ENCODE measurements at places on chromosomes 12 and 14. TPM values are rescaled to one million over a fixed set of nuclear protein-coding genes. Genes with fewer than 3 reads are reported as not detected.

NID2 gene
- total RNA-seq: 382 TPM

KLRF1 gene
- total RNA-seq: not detected

AKAP5 gene
- total RNA-seq: 0.31 TPM

GPR84 gene
- not detected for total RNA-seq

NRL gene
- total RNA-seq: 0.79 TPM

SLC38A6 gene
- 40.7 TPM for total RNA-seq

All from aortic smooth muscle cell (primary cell).